ENCODE measurements at places on chromosomes 4 and X.

DNA sequence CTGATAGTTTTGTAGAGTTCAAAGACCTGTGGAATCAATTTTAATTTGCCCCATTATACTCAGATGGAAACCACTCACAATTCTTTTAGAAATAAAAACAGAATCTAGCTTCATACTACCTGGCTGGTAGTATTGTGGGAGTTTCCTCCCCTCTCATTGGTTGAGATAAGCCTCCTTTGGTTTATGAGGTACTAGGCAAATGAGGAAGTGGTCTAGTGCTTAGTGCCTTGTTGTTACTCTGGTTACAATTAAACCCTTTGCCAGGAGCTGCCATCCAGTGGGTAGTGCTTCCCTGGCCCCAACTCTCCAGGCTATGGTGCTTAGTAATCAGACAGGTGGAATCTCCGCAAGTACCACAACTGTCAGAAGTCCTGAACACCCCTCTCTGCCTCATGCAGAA is 118.3 kb downstream of the CDKL5 start:
- DNase-seq = no peak

GRCh38 chr4:70772929-70773555 is 51.3 kb downstream of the RUFY3 start:
- no peak for DNase-seq

DNA sequence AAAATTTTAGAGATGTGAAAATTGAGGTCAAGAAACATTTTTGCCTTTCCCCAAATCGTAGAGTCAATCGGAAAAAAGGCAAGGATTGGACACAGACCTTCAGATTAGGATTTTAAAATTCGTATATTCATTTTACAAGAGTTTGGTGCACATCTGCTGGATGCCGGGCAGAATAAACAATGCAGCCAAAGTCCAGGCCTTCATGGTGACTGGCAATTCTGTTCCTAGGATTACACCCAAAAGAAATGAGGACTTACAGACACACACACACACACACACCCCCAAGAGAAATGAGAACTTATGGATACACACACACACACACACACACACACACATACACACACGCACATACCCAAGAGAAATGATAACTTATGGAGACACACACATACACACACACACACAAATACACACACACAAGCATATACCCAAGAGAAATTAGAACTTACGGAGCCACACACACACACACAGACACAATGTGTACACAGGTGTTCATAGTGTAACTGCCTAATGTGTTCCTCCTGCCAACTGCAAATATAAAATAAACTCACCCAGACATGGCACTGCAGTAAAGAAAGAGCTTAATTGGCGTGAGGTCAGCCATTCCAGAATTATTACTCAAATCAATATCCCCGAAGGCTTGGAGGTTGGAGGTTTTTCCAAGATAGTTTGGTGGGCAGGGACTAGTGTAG is 165.7 kb upstream of the STS start:
- DNase-seq = no peak

- DNase-seq = no peak
These were observed 564.7 kb downstream of the IL15 start for GRCh38 chr4:142201041-142201440.

DNA sequence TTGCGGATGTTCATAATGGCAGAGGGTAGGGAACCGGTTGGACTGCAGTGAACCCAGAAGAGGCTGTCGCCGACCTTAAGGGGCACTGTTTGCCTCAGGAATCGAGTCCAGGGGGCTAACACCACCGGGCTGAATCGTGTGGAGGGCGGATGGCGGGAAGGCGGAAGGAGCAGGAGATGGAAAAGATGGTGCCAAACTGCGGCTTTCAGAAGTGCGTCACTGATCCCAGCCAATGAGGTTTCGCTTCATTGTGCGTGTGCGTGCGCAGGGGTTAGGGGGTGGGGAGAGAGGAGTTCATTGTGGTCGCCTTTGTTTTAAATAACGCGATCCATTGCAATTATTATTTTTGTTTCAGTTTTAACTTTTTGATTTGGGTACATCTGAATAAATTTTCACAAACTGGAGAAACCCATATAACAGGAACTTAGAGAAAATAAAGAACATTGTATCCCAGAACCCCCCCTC is at the start of gene NAA11:
TSS of gene NAA11 (minus strand) at position 198 of the 465 bp plus-strand sequence. CDS start at position 14, 184 bp downstream.
- DNase-seq = no peak

DNA sequence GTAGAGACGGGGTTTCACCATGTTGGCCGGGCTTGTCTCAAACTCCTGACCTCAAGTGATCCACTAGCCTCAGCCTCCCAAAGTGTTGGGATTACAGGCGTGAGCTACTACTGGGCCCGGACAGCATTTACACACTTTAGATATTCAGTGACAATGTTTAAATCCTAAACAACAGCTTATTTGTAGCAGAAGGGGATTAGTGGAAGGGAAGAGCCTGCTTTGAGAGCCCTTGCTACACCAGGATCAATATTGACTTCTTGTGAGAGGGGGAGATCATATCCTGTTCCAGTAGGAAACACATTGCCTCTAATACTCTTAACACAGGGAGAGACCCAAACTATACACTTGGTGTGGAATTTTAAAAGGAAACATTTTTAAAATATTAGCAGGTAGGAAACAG is 7.1 kb downstream of the MGST2 start:
- no peak for DNase-seq

- DNase-seq = no peak
These were observed 13.9 kb upstream of the ETDC start for GRCh38 chrX:135295238-135295943.

DNA sequence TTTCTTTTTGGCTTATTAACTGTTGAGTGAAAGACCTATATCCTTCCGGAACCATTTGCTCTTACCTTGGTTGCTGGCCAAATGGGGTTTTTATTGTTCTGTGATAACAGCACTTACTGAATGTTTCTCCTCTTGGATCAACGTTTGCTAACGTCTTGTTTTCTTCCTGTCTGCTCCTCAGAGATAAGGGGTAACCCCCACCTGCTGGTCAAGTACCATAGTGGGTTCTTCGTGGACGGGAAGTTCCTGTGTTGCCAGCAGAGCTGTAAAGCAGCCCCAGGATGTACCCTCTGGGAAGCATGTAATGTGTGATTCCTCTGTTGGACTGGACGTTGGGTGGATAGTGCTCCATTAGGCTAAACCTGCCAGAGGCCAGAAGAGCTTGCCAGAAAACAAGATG is 15.3 kb downstream of the BMX start:
- no peak for DNase-seq

- DNase-seq = no peak
These were observed 24.2 kb upstream of the SPON2 start for GRCh38 chr4:1196421-1197183.
